ENCODE measurements at places on chromosomes 7 and 10.

GRCh38 chr10:124288486-124288885 lies 130.2 kb downstream of the OAT start:
- no peak for DNase-seq

DNA sequence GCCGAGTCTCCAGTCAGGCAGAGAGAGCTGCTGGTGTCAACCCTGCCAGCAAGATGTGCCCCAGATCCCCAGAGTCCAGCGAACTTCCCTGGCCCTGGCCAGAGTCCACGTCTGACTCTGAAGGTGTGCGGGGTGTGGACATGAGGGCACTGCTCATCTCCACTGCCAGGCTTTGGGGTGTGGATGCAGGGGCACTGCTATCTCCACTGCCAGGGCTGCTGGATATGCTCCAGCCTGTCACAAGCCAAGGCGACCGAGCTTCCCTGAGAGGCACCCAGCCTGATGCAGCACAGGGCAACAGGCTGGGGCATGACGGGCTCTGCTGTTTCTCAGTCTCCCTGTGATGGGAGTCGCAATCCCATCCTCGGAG lies 596.8 kb downstream of the PTPRN2 start:
- no peak for DNase-seq

DNA sequence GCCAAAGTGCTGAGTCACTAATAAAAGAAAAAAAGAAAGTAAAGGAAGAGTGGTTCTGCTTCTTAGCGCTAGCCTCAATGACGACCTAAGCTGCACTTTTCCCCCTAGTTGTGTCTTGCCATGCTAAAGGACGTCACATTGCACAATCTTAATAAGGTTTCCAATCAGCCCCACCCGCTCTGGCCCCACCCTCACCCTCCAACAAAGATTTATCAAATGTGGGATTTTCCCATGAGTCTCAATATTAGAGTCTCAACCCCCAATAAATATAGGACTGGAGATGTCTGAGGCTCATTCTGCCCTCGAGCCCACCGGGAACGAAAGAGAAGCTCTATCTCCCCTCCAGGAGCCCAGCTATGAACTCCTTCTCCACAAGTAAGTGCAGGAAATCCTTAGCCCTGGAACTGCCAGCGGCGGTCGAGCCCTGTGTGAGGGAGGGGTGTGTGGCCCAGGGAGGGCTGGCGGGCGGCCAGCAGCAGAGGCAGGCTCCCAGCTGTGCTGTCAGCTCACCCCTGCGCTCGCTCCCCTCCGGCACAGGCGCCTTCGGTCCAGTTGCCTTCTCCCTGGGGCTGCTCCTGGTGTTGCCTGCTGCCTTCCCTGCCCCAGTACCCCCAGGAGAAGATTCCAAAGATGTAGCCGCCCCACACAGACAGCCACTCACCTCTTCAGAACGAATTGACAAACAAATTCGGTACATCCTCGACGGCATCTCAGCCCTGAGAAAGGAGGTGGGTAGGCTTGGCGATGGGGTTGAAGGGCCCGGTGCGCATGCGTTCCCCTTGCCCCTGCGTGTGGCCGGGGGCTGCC lies at the start of gene IL6:
IL6 (plus strand) TSS at position 294 of the 807 bp plus-strand sequence; CDS start at position 357, 63 bp downstream.
- DNase-seq = peak; percentile 14

DNA sequence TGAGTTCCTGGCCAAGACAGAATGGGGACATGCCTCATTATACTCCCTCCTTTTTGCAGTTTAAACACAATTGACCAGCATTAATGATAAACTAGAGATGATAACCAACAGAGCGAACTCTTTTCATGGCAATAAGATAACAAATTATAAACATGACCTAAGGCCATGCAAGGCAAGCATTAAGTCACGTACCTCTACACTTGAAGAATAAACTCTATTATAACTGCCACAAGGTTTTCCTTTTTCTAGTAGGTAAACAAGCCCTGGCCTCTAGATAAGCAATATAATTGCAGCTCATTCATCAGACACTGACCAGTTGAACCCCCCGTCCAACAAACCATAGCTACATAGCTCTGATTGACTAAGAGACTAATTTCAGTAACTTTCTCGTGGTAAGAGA lies 767.0 kb downstream of the GRM8 start:
- DNase-seq = no peak

DNA sequence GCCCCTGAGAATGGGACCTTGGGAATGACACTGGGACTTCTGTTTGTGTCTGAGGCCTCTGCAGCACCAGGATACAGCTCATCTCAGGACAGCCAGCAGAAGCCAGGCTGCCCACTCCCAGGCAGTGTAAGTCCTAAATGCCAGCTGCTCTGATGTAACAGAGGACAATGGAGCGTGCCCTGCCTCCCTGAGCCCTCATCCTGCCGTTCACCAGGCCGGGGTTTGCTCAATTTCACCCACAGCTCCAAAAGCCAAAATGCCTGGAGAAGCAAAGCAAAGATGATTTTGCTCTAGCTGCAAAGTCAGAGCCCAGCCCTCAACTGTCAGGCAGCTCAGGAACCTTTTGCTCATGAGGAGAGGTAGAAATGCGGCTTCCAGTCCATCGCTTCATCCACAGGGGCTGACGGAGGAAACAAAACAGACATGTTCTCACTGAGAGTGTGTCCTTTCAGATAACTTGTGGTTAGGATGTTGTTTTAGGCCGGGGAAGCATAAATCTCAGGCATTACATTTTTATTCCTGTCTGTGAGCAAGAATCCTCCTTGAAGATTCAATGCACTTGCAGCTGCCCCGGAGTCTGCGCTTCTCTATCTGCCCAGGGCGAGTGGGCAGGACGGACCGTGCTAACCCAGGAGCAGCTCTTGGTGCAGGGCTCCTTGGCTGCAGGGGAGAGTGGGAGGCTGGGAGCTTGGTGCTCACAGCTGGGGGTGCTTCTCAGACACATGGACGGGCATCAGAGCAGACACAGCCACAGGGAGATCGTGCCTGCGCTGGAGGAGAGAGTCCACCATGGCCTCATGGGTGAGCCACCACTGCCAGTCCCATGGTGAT lies 83.2 kb upstream of the CHST15 start:
- no peak for DNase-seq

- DNase-seq = no peak
Observed at GRCh38 chr10:3750854-3751253, 34.2 kb downstream of the KLF6 start.

- DNase-seq = no peak
Observed at GRCh38 chr7:39937366-39938153, 12.5 kb upstream of the CDK13 start.

DNA sequence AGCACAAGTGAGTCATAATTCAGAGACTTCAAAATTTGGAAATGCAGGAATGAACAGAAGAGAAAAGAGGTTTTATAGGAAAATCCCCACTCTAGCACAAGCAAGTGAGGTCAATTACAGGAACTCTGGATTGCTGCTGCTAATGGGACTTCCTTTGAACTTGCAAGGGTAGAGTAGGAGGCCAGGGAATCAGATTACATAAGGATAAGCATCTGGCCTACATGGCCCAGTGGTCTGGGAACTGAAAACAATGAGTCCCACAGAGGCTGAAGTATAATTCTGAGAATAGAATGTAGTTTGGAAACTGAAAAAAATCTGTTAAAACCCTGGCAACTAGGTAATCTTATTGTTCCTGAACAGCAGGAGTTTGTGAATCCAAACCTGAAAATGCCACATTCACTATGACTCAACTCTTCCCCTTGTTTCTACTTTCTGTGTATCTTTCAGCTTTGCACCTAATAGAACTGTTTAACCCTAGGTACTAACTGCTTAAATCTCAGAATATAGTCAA lies 66.5 kb downstream of the CTNNA3 start:
- DNase-seq = no peak

- no peak for DNase-seq
Observed at GRCh38 chr10:80264081-80265056, 25.1 kb downstream of the MAT1A start.

DNA sequence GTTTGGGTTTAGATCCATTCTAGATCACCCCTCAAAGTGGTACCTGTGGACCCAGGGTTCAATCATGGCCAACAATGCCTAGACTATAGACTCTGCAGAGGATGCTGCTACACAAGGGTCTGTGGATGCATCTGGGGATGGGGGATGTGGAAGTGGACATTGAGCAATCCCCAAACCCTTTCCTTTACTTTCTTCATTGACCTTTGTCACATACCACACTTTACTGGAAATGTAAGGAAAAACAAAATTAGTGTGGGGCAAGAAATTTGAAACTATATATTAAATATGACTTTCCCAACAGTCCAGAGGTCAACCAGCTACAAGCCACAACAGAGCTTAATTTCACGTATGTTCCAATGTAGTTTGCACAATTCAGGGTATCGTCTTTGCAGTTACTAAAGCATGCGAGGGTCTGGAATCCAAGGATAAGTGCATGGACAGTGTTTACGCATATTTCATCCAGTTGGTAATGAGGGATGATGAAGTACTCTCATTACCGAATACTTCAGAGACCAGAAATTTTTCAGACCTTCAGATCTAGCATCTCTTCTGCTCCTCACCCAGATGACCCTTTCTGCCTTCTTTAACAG lies 33.3 kb upstream of the CASD1 start:
- DNase-seq = no peak

DNA sequence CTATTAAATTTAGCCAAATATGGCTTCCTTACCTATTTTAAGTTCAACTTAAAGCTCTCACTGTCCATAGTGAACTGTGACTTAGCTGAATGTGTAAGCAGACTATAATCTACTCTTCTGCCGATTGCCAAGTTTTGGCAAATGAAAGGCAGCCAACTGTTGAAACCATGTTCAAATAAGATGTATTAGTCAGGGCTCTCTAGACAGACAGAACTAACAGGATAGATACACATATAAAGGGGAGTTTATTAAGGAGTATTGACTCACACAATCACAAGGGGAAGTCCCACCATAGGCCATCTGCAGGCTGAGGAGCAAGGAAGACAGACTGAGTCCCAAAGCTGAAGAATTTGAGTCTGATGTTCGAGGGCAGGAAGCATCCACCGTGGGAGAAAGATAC lies 837.7 kb upstream of the AUTS2 start:
- DNase-seq = no peak

DNA sequence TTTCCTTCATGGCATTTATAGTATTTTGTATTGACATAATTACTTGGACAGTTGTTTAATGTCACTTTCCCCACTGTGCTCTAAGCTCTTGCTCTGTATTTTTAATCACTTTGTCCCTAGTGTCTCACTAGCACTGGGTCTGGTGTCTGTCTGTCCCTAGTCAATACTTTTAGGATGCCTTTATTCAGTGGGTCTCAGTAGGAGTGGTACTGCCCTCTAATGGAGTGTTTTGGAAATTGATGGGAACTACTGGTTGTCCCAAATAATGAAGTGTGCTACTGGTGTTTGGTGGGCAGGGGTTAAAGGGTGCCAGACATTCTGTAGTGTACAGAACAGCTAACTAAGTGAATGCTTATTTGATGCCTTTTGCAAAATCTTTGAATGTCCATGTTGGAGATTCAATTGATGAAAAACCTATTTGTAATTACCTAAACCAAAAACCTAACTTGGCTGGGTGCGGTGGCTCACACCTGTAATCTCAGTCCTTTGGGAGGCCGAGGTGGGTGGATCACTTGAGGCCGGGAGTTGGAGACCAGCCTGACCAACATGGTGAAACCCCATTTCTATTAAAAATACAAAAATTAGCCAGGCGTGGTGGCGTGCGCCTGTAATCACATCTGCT lies 33.3 kb downstream of the CDK14 start:
- DNase-seq = peak; percentile 29

GRCh38 chr7:4683884-4684565 lies 1.9 kb downstream of the FOXK1 start:
- peak; percentile 69 for DNase-seq

DNA sequence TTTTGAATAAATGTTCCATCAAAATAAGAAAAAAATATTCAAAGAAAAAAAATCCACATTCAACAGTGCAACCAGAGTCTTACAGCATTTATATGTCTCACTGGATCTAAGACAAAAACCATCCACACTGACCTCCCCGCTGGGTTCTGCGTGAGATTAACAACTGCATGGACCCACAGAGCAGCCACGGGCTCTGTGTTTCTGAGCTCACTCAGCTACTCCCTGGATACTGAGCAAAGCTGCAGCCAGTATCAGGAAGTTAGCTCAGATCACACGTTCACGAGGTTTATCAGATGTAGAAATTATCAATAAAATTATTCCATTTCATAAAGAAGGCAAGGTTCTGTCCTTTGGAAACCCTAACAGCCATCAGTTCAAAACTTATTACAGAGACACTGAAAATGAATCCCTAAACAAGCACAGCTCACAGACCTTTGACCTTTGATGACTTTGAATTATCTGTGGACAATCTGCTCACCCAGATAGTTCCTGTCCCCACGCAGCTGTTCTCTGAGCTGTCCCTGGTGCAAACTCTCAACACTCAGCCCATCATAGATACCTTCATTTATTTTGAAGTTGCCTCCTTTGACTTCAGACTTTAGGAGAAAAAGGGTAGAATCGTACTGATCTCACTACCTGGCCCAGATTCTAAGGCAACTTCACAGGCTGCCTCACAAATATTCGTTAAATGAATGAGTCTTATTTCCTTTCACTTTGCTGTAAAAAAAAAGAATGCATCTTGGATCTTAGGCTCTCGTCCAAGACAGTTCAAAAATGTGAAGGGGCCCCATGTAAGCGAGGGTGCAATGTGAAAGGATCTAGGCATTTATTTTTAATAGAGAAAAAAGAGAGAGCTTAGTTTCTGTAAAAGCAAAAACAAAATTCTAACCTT lies 67.7 kb upstream of the SVIL start:
- DNase-seq = no peak

DNA sequence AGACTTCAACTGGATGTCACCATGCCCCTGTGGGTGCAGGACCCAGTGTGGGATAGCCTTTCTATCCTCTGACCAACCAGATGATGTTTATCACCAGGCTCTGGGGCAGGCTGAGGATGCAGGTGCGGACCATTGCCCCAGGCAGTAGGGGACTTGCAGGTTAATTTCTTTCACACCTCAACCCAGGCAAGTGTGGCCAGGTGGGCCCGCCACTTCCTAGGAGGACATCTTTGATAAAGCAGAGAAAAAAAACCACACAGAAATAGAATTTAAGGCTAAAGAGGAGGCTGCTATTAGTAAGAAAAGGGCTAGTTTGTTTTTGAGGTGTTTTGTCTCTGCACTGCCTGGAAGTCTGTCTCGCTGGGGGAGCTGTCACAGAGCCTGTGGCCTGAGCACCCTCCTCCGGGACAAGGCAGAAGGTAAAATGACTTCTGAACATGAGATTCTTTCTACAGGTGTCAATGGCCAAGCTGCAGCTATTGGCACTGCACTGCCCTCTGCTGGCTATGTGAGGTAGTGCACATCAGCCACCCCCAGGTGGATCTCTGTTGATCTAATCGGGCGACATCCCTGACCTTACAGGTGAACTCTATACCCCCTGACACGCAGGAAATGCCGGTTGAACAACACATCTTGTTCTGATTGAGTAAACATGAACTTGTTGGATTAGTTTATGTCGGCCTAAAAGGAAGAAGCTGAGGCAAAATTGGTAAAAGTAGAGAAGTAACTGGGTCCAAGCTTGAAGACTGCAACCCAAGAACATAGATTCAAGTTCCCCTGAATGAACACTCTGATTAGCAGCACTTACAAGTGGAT lies 21.0 kb downstream of the UPP1 start:
- peak; percentile 89 for DNase-seq

DNA sequence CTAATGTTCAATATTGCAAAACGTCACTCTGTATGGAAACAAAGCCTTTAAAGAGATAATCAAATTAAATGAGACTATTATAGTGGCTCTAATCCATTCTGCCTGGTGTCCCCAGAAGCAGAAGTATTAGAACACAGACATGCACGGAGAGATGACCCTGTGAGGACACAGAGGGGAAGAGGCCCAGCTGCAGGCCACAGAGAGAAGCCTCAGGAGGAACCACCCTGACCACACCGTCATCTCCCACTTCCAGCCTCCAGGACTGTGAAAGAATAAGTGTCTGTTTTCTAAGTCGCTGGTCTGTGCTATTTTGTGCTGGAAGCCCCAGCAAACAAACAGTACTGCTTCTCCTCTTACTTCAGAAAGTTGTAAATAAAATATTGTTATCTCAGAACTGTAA lies 283.5 kb upstream of the ADARB2 start:
- no peak for DNase-seq
